COR-L47 (cell line): ENCODE measurements at places on chromosomes 4 and X.

GRCh38 chrX:129638917-129639316 is 15.8 kb downstream of the APLN start:
- DNase-seq, result no peak

DNA sequence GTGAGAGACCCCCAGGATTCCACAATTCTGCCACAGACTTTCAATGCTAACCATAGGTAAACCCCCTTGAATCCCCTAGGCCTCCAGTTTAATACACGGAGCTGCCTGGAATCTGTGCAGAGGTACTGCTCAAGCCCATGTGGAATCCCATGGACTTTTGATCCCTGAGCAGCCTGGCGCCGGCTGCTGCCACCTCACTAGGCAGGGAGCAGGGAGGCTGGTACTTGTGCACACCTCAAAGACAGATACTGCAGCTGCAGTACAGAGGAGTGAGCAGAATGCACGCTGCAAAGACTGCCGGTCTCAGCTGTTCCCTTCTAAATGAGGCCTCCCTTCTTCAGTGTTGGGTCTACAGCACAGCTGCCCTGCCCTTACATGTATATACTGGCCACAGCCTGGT is 79.4 kb downstream of the RPS6KA6 start:
- DNase-seq, result no peak

DNA sequence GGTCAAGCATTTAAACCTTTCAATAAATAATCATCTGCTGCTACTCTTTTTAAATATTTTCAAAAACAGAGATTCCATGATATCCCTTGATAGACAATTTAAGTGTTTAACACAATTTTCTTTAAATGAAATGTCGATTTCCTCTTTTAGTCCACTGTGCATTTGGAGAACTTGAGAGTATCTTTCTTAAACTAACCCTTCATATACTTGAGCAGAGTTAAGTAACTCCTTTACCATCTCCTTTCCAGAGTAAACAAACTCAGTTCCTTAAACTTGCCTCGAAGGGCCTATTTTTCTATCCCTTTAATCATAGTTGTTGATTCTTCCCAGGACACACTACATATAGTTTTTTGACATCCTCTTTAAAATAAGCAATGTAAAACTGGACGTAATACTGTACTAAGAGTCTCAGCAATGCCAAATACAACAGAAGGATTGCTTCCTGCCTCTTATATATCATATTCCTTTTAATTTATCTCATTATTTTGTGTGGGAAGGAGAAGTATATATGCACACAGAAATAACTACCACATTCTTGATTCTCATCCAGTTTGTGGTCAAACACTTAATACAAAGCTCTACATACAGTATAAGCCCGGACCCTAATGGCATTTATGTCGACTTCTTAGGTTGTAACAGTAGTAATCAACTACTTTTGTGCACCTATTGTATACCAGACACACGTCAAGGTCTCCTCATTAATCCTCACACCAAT is 22.8 kb downstream of the RAB28 start:
- DNase-seq, result no peak

GRCh38 chrX:101449279-101449678 is 36.0 kb upstream of the ARMCX4 start:
- DNase-seq, result no peak

GRCh38 chrX:108945883-108946523 is 209.6 kb upstream of the IRS4 start:
- DNase-seq, result no peak
